ENCODE measurements at places on chromosomes 6 and 20.

GRCh38 chr6:105302617-105303128 lies 100.2 kb downstream of the PREP start:
- DNase-seq = no peak

DNA sequence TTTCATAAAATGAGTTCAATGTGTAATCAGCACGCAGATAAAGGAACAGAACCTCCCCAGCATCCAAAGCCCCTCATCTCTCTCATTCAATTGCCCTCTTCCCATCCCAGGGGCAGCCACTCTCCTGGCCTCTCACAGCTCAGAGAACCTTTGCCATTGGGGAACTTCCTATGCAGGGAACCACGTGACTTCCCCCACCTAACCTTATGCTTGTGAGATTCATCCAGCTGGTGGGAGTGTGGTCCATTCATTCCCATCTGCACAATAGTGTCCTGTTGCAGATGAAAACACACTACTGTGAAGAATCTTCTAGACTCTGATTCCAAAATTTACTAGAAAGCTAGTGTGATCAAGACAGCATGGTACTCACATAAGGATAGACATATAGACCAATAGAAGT lies 299.3 kb downstream of the CDH4 start:
- no peak for DNase-seq

- no peak for DNase-seq
Observed at GRCh38 chr6:157244175-157244574, 79.1 kb downstream of the TMEM242 start.

DNA sequence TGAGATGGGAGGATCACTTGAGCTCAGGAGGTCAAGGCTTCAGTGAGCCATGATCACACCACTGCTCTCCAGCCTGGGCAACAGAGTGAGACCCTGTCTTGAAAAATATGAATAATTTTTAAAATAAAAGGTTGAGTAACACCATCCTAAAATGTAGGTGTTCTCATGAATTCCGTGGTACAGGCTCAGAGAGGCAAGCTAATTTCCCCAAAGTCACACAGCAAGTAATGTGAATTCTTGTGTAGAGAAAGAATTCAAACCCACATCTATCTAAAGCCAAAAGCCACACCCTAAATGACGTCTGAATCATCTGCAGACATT lies 80.5 kb downstream of the ZNF217 start:
- no peak for DNase-seq

GRCh38 chr6:160919723-160920440 lies 71.7 kb upstream of the MAP3K4 start:
- no peak for DNase-seq

- DNase-seq = no peak
Observed at GRCh38 chr6:49205526-49205925, 257.5 kb downstream of the MMUT start.

GRCh38 chr6:140101818-140102217 lies 727.4 kb upstream of the CITED2 start:
- no peak for DNase-seq

- DNase-seq = no peak
Observed at GRCh38 chr20:10696650-10697049, 22.9 kb upstream of the JAG1 start.

- no peak for DNase-seq
Observed at GRCh38 chr6:154876486-154877280, 118.4 kb upstream of the TIAM2 start.

DNA sequence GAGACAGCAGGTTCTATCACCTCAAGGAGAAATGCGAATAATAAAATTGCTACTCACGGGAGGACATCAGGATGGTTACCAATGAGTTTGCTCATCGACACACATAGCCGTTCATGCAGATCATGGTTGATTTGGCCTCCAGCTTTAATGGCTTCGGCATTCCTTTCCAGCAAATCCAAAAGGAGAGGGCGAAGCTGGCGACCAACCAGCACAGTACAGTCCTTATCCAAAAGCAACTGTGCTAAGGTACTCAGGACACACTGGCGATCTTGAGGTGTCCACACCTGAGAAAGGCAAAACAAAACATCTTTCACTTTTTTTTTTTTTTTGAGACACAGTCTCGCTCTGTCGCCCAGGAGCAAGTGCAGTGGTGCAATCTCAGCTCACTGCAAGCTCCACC lies 16.3 kb downstream of the MDN1 start:
- DNase-seq = no peak

DNA sequence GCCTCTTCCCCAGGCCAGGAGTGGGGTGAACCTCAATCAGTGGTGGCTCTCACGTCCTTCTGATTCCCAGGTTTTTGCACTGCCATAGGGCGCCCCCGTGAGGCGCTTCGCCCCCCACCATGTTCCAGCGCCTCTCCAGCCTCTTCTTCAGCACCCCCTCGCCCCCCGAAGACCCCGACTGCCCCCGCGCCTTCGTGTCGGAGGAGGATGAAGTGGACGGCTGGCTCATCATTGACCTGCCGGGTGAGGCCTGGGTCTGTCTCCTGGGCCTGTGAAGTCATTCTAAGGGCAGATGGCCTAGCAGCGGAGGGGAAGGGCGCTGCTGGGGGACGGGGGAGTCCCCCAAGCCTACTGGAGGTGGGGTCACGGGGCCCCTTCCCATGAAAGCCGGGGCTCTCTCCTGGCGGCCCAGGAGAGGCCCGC lies 4.5 kb downstream of the TP53INP2 start:
- peak; percentile 87 for DNase-seq

DNA sequence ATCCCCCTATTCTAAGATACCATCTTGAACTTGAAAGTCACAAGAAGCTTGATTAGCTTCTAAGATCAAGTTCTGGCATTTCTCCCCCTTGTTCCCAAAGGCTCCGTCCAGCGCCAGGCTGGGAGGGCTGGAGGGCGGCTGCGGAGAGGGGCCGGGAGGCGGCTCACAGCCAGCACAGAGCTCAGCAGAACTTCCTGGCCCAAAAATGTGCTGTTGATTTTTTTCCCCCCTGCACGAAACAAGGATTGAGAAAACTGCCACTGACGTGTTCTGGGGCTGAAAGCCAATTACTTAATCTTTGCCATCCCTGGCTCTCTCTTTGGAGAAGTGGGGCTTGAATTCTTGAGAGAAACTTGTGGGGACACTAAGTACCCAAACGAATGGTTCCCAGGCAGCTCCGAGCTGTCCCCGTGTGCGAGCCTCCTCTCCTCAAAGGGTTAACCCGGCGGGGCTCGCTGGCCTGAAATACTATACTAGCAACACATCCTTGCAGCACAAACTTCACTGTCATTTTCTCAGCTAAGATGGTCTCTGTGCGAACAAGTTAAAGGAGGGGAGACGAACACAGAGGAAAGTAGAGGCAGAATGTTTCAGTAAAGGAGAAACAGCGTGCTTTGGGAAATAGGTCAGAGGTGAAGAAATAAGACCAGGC lies 452 bp downstream of the TRAF3IP2 start:
- DNase-seq = no peak

- no peak for DNase-seq
Observed at GRCh38 chr6:104182811-104183210, 676.9 kb downstream of the HACE1 start.

GRCh38 chr20:21323640-21324039 lies 20.5 kb downstream of the XRN2 start:
- DNase-seq = peak; percentile 53

DNA sequence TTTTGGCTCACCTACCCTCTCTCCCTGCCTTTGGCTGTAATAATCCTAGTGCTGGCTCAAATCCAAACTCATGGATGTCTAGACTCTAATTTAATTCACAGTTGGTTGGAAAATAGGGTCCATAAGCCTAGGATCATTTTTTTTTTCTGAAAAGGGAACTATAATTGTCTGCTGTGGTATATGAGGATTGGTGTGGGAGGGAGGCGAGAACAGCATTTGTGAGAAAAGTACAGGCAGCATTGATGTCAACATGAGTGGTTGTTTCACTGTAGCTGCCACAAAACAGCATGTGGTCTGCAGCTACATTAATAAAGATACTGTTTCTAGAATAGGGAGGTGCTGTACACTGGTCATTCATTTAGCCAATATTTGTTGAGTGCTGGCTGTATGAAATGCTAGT lies 18.6 kb upstream of the POLR1H start:
- DNase-seq = no peak

GRCh38 chr20:4951299-4951698 lies 50.0 kb downstream of the SLC23A2 start:
- peak; percentile 65 for DNase-seq

GRCh38 chr6:94454231-94454630 lies 1034.9 kb upstream of the EPHA7 start:
- no peak for DNase-seq

DNA sequence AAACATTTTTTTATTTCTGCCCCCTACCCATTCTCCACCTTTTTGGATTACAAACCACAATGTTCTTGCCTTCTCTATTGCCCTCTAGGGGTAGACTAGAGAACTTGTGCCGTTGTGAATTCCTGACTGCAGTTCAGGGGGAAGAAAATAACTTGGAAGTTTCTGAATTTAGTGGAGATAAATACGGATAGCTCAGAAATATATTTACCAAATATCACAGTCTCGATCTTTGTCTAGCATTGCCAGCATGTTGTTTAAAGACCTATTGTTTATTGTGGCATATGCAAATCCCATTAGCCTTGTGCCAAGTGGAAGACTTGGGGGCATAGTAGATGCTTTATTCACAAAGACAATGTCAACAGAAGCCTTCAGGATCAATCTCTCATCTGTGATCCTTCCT lies 154.1 kb upstream of the MMS22L start:
- peak; percentile 7 for DNase-seq

DNA sequence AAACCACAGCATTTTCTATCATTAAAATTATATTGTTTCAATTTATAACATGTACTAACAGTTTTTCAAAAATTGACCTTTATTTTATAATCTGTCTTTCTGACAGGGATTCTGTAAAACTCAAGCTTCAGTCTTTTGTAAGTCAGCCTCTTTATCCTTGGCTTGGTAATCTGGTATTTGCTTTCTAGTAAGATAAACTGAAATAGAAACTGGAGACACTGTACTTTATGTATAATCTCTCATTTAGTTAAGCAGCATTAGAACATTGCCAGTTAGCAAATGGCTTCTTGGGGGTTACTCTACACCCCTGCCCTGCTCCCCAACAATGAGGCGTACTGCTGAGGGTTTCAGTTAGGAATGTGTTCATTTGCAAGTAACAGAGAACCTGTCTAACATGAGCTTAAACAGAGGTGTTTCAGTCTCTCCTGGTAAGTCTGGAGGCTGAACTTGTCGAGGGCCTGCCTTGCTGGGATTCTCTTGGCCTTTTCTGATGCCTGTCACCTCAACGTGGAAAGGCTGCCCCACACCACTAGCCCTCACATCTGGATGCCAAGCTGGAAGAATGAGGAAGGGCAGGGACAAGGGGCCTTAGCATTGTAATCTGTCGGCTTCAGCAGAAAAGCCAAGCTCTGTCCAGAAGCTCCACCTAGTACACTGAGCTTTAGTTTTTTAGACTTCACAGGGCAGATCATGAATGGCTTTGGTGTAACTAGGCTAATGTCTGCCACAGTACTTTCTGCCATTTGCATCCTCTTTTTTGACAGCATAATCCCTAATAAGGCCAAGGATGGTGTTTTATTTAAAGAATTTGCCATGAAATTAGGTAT lies 34.8 kb downstream of the SH3BGRL2 start:
- DNase-seq = no peak

DNA sequence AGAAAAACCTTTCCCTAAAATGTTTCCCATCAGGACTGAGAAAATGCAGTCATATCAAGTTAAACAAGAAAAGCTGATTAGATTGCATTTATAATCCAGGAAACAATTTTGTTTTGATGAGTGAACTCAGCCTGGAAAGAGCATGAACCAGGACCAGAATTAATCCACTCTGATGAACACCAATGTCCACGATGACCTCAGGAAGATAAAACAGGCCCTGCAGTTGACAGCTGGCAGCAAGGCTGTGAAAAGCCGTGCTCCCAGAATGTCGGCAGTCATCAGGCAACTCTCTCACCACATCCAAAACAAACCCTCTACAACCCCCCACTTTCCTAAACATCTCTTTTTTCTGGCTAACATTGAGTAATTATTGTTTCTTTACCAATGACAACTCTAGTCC lies 74.0 kb upstream of the PROKR2 start:
- DNase-seq = no peak

DNA sequence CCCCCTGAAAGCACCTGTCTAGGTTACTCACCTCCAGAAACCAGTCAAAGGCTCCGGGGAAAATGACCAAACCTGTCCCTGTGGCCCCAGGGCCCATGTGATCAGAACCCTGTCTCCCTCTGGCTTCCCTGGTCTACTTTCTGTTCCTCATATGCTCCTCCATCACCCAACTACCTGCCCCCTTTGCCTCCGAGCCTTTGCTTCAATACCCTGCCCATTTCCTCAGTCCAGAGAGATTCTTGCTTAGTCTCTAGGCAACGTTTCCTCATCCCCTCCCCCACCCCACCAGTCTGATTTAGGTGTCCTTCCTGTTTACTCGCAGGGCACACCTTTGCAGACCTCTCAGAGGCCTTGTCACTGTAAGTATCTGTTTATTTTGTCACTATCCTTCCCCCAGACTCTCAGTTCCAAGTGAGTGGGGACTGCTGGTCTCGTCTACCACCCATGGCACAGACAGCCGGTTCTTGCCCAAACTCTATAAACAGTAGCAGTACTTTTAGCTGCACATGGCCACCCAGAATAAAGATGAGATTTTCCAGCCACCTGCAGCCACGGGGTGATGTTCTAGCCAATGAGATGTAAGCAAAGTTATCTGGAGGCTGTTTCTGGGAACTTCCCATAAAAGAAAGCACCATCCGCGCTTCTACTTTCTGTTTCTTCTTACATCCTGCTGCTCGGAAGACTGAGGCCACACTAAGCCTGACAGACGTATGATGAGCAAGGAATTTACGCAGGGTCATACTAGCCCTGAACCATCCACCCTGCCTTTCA lies 13.3 kb downstream of the ELOVL5 start:
- DNase-seq = no peak

- no peak for DNase-seq
Observed at GRCh38 chr6:30071858-30072257, 3.7 kb downstream of the RNF39 start.

DNA sequence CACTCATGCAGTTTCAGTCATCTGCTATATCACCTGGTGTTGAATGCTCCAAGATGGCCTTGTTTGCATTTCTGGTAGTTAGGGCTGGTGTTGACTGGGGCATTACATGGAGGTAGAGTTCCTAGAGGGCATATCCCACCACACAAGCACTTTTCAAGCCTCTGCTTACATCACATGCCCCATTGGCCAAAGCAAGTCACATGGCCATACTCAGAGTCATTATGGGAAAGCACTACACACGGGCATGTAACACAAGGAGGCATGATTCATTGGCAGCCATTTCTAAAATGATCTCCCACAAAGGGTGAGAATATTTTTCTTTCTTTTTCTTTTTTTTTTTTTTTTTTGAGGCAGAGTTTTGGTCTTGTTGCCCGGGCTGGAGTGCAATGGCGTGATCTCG lies 73.2 kb downstream of the TRMT6 start:
- no peak for DNase-seq

- DNase-seq = no peak
Observed at GRCh38 chr20:15122613-15123012, 785.2 kb upstream of the FLRT3 start.

- DNase-seq = peak; percentile 36
Observed at GRCh38 chr6:19024737-19025136, 637.6 kb downstream of the RNF144B start.

- no peak for DNase-seq
Observed at GRCh38 chr20:33093074-33093473, 13.6 kb downstream of the BPIFB4 start.
